ENCODE measurements at places on chromosomes 6 and 20. TPM values are rescaled to one million over a fixed set of nuclear protein-coding genes. Genes with fewer than 3 reads are reported as not detected.

Gene GJA10
- polyA plus RNA-seq, result not detected

Gene SLC32A1
- polyA plus RNA-seq, result 2.4 TPM

Gene TMC2
- polyA plus RNA-seq, result 0.17 TPM

Gene IYD
- 4.6 TPM for polyA plus RNA-seq

Gene SCRT2
- polyA plus RNA-seq, result 0.07 TPM

Gene BPIFB4
- polyA plus RNA-seq, result not detected

Gene CD109
- 15.5 TPM for polyA plus RNA-seq

Gene COL21A1
- 147 TPM for polyA plus RNA-seq

Gene PTCRA
- 0.46 TPM for polyA plus RNA-seq

Gene PPP1R14C
- polyA plus RNA-seq, result 23.3 TPM

Gene SERPINB6
- polyA plus RNA-seq, result 88.7 TPM

Gene DLL1
- 13.5 TPM for polyA plus RNA-seq

Gene SMOC2
- 38.2 TPM for polyA plus RNA-seq

Gene BIRC7
- 1.9 TPM for polyA plus RNA-seq

Gene ACTR5
- 10.9 TPM for polyA plus RNA-seq

Gene CLPSL1
- polyA plus RNA-seq, result 1.1 TPM

Gene SIRPB2
- polyA plus RNA-seq, result 0.43 TPM

Gene PRPF6
- polyA plus RNA-seq, result 86.0 TPM

Gene TMEM14A
- polyA plus RNA-seq, result 37.1 TPM

Gene LINC00237
- polyA plus RNA-seq, result not detected

Gene TP53RK
- polyA plus RNA-seq, result 17.1 TPM

Gene SNAI1
- polyA plus RNA-seq, result 12.7 TPM

Gene ENPP5
- 18.4 TPM for polyA plus RNA-seq

Gene EPPIN
- 0.08 TPM for polyA plus RNA-seq

Gene SPAG4
- 4.5 TPM for polyA plus RNA-seq
